ENCODE measurements at places on chromosomes 11 and 22.
A peak's percentile ranks its signal among the peaks of the same experiment; 100 is the strongest.

DNA sequence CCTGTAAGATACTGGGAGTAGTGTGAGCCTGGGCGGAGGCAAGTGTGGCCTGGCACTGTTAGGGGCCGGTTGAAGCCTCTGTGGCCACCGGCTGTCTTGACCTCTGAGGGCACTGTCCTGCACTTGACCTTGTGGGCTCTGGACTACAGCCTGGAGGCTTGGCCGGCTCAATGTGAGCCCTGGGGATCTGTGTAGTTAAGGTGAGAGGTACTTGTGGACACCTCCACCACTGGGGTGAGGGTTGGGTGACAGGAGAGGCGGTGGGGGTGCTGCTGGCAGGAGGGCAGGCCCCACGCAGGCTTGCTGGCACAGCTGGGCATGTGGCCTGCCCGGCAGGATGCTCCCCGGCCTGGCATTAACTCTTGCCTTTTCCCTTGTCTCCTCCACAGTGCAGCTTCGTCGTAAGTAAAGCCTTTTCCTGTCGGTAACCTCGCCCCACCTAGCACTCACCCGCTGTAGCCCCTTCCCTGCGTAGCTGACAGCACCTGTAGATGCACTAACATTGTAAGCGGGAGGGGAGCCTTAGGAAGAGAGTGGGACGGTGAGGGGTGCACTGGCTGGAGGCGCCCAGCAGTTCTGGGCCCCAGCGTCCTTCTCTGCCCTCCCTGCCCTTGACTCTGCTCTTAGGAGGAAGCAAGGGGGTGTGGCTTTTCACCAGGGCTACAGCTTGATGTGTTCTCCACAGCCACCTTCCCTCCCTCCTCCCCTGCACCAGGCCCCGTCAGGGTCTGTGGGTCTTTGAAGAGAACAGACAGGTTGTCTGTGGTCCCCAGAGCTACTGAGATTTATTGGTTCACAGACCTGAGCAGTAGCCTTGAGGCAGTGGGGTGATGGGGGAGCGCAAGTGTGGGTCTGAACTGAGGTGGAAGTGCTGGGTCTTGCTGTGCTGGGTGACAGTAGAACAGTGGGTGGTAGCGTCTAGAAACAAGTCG lies 17.6 kb downstream of the INCENP start:
- DNase-seq = no peak

DNA sequence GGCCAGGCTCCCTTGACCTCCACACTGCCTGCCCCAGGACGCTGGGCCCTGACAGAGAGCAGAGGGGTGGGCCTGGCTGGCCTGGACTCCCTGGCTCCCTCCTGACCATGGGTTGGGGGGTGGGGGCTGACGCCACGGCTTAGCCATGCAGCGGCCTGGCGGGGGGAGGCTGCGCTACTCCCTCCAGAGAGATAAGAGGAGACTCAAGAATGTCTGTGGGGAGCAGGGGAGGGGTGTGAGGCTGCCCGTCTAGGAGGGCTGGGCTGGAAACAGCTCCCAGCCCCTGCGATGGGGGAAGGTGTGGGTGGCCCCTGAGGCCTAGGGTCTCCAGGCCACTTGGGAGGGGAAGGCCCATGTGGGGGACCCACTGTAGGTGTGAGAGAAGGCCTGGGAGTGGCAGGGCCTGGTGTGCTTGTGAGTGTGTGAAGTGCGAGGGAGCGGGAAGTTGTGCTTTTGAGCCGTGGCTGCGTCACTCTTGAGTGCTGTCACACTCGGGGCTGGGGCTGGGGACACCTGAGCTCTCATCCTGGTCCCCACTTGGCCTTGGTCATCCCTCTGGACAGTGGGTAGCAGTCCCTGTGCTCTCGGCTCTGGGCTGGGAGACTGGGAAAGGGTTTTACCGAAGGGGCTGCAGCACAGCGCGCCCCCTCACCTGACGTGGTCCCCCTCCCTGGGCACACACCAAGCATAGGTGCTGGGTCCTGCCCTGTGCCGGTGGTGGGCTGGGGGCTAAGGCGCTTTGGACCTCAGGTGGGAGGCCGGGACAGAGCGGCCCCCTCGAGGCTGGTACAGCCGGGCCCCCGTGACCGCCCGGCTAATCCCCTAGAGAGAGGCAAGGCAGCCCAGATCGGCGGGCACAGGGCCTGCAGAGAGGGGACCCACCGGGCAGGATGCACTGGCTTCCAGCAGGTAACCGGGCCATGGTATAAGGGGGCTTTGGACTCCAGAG lies 2.4 kb downstream of the MYRF start:
- no peak for DNase-seq

DNA sequence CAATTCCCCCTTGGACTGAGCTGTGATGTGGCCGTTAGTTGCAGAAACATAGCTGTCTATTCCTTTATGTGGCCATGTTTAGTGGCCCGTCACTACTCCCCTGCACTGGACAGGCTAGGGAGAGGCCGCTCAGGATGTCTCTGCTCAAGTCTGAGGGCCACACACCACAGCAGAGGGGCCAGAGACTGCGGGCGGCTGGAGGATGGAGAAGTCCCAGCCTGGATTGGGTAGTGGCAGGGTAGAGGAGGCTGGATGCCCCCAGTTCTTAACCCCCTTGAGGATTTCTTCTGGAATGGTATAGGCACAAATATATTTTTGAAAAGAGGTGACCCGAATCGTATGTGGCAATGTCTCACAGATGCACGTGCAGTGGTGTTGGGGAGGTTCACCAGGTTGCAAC lies 116.4 kb upstream of the B3GAT1 start:
- DNase-seq = no peak

- peak; percentile 78 for DNase-seq
Measured at GRCh38 chr11:132744771-132745170, 787.5 kb downstream of the OPCML start.

- DNase-seq = no peak
Measured at GRCh38 chr11:4084406-4085125, 10.0 kb upstream of the RRM1 start.

- DNase-seq = no peak
Measured at GRCh38 chr11:119369132-119369925, 12.2 kb downstream of the USP2 start.

GRCh38 chr22:47110817-47111443 lies 348.5 kb downstream of the TBC1D22A start:
- DNase-seq = no peak

GRCh38 chr22:37994049-37994448 lies 9.7 kb upstream of the SOX10 start:
- no peak for DNase-seq

- DNase-seq = no peak
Measured at GRCh38 chr11:1600626-1601025, 2.5 kb upstream of the KRTAP5-2 start.

DNA sequence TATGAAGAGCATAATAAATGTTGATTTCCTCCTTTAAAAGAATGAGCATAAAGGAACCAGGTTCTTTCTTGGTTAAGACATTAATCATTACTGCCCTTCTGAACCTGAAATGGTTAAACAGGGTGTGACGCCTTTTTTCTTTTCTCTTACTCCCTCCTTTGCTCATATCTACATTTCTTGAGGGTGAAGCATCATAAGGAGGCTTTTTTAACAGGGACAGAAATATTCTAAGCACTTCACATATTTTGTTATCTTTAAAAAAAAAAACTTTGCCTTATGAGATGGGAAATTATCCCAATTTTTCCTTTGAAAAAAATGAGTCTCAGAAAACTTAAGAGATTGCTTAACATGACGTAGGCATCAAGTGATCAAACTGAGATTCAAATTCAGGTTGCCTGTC lies 1036.3 kb upstream of the TENM4 start:
- DNase-seq = no peak

- no peak for DNase-seq
Measured at GRCh38 chr11:75244052-75244814, 3.7 kb downstream of the TPBGL start.

- DNase-seq = no peak
Measured at GRCh38 chr11:72812967-72813739, 1.1 kb upstream of the ATG16L2 start.

- DNase-seq = no peak
Measured at GRCh38 chr11:117595440-117595839, 201.6 kb downstream of the DSCAML1 start.

- no peak for DNase-seq
Measured at GRCh38 chr11:33060271-33060670, 20.9 kb downstream of the TCP11L1 start.

GRCh38 chr22:17483688-17484372 lies 79.5 kb upstream of the SLC25A18 start:
- DNase-seq = no peak

- DNase-seq = no peak
Measured at GRCh38 chr11:43214471-43214870, 97.3 kb upstream of the API5 start.

GRCh38 chr22:43167001-43167589 lies 15.7 kb downstream of the TSPO start:
- no peak for DNase-seq

- no peak for DNase-seq
Measured at GRCh38 chr11:73223998-73224730, 6.1 kb downstream of the P2RY2 start.

DNA sequence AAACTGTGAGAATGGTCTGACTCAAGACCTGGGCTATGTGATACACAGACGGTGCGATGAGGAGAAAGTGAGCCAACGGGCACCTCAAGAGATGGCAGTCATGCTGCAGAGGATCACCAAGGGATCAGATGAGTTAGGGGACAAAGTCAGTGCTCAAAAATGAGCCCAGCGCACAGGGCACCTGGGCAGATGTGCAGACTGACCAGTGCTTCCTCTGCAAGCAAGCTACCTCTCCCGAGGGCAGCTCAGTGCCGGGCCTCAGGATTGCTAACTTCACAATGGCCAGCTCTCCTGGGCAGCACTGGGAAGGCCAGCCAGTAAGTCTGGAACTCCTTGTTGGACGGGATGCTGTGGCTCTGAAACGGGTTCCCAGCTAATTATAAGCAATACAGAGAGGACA lies 15.3 kb downstream of the HDHD5 start:
- DNase-seq = no peak

- no peak for DNase-seq
Measured at GRCh38 chr11:78540256-78540655, 34.4 kb downstream of the NARS2 start.

GRCh38 chr22:40116496-40117200 lies 61.1 kb upstream of the TNRC6B start:
- no peak for DNase-seq

DNA sequence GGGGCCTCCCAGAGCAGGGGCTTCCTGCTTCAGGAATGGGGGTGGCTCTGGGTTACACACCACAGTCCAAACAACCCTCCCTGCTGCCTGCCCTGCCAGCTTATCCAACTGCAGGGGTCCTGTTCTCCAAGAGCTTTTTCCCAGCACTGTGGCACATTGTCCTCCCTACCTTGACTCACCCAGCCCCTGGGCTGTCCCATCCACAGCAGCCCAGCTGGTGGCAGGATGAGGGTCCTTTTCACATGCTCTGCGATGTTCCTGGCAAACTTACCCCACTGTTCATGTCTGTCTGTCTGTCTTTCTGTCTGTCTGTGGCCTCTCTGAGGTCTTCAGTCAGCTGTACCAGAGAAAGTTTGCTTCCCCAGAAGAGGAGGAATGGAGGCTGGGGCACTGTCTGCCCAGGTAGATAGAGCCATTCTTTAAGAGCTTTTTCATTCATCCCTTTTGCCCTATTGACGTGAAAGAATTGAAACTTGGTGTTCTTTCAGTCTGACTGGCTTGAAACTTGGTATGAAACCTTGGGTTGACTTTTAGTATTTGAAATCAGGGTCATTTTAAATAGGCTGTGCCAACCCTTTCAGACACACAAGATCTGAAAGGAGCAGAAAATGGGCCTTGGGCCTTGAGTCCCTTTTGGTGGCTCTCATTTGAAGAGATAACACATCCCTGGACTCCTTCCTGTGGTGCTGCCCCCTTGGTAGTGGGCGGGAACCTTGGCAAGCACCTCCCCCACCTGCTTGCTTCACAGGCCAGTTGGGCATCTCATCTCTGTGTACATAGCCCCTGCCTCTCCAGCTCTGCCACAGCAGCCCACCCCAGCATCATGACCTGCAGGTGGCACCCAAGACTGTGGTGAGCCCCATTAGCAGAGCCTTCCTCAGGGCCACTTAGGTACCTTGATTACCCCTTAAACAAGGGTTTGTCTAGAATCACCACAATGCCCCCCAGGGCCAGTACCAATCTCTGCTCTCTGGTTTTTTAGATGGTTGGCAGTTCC lies 74.6 kb upstream of the SUSD2 start:
- no peak for DNase-seq

DNA sequence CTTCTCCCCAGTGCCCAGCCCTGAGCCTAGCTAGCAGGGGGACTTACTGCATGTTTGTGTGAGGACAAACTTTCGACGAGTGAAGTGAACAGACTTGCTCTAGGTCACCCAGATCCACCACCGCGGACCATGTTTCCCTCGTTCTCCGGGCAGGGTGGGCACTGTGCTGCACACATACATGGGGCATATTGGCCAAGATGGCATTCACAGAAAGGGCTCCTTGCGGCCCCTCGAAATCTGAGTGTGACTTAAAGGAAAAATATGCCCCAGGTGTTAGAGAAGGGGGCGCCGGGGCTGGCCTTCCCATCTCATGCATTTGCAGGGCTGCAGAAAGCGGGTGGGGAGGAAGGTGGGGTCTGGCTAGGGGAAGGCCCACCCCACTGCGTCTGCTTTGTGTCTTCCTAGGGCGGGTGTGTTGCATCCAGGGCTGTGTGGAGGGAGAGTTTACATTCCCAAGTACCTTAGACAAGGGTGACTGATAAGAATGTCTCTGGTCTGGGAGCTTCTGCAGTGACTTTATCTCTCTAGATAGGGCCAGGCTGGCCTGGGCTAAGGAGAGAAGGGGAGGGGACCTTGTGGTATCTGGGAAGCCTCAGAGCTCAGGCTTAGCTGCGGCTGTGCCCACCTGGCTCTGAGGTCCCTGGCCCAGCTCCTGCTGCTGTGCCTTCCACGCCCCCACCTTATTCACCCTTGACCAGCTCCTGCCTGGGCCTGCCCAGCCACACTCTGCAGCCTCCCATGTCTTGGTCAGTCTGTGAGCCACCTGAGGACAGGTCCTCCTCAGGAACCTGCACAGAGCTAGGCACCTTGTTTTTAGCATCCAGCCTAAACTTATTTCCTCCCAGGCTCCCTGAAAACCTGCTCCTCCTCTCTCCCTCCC lies 45.8 kb downstream of the LRRC32 start:
- no peak for DNase-seq

GRCh38 chr11:130787092-130787616 lies 129.1 kb downstream of the SNX19 start:
- no peak for DNase-seq

DNA sequence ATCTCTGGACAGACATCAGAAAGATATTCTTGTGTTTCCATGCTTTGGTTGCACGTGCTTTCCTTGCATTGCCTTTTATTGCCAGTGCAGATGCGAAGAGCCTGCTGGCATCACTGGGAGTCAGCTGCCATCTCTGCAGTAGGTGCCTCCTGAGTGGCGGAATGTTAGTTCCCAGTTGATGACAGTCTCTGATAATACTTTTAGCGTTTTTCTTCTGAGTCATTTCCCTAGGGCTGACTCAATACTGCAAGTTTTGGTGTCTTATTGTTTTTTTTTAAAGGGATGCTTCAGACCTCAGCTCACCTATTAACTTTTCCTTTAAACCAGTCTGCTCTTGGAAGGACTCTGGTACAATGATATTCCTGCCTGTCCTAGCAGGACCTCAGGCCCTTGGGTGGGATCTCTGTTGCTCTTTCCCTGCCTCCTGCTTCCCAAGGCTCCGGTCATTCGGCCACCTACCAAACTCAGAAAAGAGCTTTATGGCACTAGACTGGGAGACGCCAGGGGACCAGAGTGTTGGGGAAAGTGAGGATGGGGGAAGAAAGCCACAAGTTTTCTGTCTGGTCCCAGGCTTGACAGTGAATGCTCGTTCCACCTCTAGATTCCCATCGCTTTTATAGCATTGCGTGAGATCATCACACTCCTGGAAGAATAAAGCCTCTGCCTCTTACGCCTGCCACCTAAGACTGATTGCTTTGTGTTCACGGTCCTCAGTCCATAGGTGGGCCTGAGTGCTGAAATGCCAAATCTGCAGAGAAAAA lies 308.7 kb downstream of the DDX10 start:
- DNase-seq = peak; percentile 49

GRCh38 chr11:8263109-8263768 lies 439 bp downstream of the LMO1 start:
- DNase-seq = no peak
